Activated naive CD8-positive, alpha-beta T cell treated with anti-CD3 and anti-CD28 coated beads, Interleukin-2, amount 50 U/mL, for 24 hours (primary cell): ENCODE measurements at places on chromosomes 1 and 21.

- peak; percentile 71 for DNase-seq
Observed at GRCh38 chr1:117656202-117656641, 50.4 kb downstream of the TENT5C start.

DNA sequence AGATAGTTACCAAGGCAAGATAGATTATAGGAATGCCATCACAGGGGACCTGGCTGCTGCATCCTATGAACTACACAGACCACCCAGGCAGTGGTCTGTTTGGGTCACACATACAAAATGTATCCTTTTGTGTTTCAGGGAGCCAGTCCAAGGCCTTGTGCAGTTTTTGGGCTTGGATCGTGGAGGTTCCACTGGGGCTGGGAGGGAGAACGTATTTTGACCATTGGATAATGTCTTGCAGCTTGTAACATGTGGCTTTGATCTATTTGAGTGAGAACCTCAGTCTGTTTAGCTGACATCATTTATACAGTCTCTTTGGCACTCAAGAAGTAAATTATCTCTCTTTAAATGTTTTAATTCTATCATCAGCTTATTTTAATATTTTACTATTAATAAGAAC, 147.3 kb downstream of the DUSP10 start:
- DNase-seq = no peak

- DNase-seq = no peak
Observed at GRCh38 chr1:54135436-54136120, 17.2 kb downstream of the CDCP2 start.

DNA sequence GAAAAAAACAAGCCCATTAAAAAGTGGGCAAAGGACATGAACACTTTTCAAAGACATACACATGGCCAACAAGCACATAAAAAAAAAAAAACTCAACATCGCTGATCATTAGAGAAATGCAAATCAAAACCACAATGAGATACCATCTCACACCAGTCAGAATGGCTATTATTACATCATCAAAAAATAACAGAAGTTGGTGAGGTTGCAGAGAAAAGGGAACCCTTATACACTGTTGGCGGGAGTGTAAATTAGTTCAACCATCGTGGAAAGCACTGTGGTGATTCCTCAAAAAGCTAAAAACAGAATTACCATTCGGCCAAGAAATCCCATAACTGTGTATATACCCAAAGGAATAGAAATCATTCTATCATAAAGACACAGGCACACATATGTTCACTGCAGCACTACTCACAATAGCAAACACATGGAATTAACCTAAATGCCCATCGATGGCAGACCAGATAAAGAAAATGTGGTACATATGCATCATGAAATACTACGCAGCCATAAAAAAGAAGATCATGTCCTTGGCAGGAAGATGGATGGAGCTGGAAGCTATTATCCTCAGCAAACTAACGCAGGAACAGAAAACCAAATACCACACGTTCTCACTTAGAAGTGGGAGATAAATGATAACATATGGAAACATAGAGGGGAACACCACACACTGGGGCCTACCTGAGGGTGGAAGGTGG, 70.1 kb downstream of the INTS7 start:
- DNase-seq = no peak

DNA sequence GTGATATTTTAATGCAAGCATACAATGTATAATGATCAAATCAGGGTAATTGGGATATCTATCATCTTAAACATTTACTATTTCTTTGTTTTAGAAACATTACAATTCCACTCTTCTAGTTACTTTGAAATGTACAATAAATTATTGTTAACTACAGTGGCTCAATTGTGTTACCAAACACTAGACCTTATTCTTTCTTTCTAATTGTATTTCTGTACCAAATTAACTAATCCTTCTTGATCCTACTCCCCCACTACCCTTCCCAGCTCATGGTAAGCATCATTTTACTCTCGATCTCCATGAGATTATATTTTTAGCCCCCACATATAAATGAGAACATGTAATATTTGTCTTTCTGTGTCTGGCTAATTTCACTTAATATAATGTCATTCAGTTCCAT, 95.0 kb upstream of the MROH9 start:
- no peak for DNase-seq

DNA sequence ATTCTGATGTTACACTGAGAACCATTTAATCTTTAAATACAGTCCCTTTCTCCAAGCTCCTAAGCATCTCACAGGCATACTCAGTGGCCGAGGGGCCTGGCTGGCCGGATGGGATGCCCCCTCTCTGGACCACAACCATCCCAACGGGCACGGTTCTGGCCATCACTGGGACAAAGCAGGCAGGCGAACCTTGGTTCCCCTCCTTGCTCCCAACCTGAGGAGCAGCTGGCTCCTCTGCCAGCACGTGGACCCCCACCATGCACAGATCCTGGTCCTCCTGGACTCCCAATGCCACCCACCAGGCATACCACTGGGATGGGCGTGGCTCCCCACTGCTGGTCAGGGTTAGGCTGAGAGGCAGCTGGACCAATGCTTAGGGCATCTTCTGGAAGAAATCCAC, 19.8 kb upstream of the PRDM16 start:
- no peak for DNase-seq

DNA sequence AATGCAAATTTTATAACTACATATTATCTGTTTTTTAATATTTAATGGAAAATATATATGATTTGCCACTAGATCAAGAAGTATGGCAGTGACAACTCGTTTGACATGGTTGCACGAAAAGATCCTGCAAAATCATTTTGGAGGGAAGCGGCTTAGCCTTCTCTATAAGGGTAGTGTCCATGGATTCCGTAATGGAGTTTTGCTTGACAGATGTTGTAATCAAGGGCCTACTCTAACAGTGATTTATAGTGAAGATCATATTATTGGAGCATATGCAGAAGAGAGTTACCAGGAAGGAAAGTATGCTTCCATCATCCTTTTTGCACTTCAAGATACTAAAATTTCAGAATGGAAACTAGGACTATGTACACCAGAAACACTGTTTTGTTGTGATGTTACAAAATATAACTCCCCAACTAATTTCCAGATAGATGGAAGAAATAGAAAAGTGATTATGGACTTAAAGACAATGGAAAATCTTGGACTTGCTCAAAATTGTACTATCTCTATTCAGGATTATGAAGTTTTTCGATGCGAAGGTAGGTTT, 556 bp downstream of the IFI44 start:
- no peak for DNase-seq

DNA sequence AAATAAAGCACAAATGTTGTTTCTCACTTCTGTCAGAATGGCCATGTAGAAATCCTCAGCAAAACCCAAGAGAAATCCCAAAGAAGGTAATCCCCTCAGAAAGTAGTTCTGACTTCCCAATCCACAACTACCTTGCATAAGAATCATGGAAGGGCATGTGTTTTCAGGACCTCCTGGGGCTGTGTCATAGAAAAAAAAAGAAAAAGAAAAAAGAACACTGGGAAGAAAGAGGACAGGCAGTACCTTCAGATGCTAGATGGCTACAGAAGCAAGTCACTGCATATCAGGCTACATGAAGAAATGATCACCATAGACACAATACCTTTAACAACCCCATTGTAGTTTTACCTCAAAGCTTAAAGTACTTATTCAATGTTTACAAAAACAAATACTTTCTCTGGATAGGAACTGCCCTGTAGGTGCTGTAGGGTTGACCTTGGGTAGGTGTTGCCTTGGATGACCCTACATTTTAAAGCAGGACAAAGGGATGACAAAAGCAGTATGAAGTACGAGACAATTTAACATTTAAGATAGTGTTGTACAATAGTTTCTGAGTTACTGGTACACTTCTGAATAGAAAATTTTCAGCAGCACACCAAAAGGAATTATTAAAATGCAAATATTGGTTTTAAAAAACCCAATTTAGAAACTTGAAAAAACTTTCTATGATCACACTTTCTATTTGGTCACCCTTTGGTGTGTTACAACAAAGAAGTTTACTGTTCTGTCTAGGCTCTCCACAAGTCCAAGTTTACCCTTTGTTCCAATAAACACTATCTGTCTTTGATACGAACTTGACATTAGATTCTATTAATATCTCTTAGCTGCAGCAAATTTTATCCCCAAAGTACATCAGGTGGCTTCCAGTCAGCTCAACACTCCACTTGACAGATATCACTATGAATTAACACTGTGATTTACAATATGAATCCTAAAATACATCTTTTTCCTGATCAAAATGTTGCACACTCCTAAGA, 5.0 kb downstream of the TRIT1 start:
- no peak for DNase-seq

DNA sequence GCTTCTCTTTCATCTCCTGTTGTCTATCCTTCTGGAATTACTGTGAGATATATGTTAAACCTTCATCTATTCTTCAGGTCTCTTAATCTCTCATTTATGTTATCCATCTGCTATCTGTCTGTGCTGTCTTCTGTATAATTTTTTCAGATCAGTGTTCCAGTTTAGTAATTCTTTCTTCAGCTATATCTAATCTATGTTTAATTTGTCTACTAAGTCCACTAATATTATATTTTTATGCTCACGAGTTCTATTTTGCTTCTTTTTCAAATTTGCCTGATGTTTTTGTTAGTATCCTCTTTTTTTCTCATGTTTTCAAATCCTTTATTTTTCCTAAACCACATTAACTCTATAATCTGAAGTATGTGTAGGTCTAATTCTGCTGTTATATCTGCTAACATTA, 34.6 kb upstream of the PLEKHO1 start:
- no peak for DNase-seq

GRCh38 chr1:85343612-85344255, 67.3 kb upstream of the BCL10 start:
- DNase-seq = no peak

- peak; percentile 79 for DNase-seq
Observed at GRCh38 chr1:12518931-12519692, 98.9 kb downstream of the DHRS3 start.

DNA sequence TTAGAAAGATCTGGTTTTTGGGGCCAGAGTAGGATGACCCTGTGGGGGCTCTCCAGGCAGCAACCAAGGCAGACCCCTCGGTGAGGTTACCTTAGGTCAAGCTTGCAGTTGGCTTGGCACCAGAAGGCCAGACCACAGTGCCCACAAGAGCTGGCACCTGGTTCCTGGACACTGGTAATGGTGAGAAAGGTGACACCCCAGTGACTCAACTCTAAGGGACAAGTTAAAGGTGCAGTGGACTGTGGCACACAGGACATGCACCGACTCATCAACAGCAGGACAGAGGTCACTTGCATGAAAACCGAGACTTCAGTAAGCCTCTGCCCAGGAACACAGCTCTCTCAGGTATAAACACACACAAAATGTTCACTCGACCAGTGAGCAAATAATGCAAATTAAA, 6.7 kb downstream of the LRRC38 start:
- no peak for DNase-seq

GRCh38 chr1:76568573-76569238, 298.6 kb upstream of the ST6GALNAC5 start:
- DNase-seq = no peak

DNA sequence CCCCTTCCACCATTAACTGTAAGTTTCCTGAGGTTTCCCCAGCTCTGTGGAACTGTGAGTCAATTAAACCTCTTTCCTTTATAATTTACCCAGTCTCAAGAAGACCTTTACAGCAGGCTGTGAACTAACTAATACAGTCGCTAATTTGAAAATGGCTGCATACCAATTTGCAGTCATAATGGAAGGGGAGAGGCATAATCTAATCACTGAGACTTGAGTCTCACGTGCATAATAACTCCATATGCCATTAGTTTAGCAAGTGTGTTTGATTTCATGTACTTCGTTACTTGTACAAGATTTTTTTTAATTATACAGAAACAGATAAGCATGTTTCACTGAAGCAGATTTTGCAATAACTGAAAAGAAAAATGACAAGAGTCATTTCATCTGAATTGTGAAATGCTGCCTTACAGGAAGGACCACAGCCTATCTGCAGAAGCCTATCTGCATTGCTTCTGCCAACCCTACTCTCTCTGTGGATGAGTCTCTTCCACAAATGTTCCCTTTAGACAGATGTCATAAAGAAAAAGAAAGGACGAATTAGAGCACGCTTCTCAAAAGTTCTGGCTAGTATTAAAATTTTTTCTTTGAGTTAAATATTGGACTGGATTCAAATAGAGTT, 99.1 kb downstream of the PTGER3 start:
- DNase-seq = no peak

DNA sequence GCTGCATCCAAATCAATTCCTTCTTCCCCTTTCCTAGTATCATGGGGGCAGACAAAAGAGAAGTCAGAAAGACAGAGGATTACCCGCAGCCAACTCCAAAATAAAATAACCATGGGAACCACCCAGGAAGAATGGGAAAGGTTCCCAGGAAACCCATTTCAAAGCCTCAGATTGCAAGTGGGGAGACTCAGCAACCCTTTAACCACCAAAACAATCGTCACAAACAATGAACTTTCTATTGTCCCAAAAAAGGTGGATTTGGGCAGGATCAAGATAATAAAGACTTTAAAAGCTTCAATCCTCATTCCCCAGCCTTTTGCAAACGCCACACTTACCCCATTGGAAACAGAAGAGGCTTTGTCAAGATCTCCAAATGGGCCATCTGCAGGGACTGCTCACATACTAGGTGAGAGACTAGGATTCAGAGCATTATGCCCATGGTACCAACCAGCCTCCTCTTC, 5.1 kb downstream of the TIAM1 start:
- no peak for DNase-seq

- no peak for DNase-seq
Observed at GRCh38 chr1:200437556-200438203, 27.8 kb upstream of the ZNF281 start.

DNA sequence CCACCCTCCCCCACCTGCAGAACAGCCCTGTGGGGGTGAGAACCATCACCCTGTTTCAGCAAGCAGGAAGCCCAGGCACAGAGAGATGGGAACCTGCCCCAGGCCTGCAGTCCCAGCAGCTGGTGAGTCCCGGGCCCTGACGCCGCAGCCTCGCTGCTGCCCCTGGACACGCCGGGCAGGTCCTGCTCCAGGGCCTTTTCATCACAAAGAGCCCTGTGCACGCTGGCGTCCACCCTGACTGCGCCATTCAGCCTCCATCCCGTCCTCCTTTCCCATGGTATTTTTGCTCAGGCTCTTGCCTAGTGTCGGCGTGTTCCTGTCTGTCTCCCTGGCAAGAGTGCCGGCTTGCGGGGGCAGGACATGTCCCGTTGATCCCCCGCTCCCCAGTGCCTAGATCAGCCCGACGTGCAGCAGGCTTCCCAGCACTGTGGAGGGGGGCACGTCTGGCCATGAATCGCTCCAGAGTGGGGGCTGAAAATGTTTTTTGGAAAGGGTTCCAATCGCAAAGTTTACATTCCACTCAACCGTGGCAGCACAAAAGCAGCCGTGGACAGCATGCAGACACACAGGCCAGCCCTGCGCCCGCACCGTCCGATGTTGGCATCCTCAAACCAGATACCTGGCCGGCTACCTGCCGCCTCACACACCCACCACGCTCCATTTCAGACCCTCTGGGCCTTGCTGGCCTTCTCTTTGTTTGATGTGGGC, 6.3 kb upstream of the TTC34 start:
- DNase-seq = no peak

GRCh38 chr1:102751111-102751510, 357.2 kb downstream of the COL11A1 start:
- DNase-seq = no peak
